ENCODE measurements at places on chromosomes 6 and 20. TPM values are rescaled to one million over a fixed set of nuclear protein-coding genes. Genes with fewer than 3 reads are reported as not detected.

The PHACTR1 gene
- total RNA-seq: 1.4 TPM

The SLC52A3 gene
- not detected for total RNA-seq

The RNF114 gene
- total RNA-seq: 105 TPM

The ZNF165 gene
- 0.77 TPM for total RNA-seq

The NFATC2 gene
- not detected for total RNA-seq

The HRH3 gene
- not detected for total RNA-seq

The GTSF1L gene
- not detected for total RNA-seq

The SLC17A3 gene
- total RNA-seq: not detected

The SLC26A8 gene
- total RNA-seq: not detected

The NOX3 gene
- total RNA-seq: not detected

The ATXN1 gene
- 34.2 TPM for total RNA-seq

The CTAGE9 gene
- total RNA-seq: not detected

The TMEM170B gene
- total RNA-seq: 4.4 TPM

The DNAH8 gene
- 0.12 TPM for total RNA-seq

The WFDC12 gene
- not detected for total RNA-seq

The SRSF3 gene
- 291 TPM for total RNA-seq

The SMIM13 gene
- total RNA-seq: 7.2 TPM

The ATP6V1G2 gene
- 2.0 TPM for total RNA-seq

The BPIFB6 gene
- not detected for total RNA-seq

The LHFPL5 gene
- total RNA-seq: not detected

The XKR7 gene
- not detected for total RNA-seq

The FAM50B gene
- 9.5 TPM for total RNA-seq

The EDN1 gene
- total RNA-seq: 1.3 TPM

The RAET1L gene
- not detected for total RNA-seq

The TMEM217 gene
- 1.6 TPM for total RNA-seq

The MATN4 gene
- total RNA-seq: 0.11 TPM

The EZR gene
- 135 TPM for total RNA-seq

The BPIFB2 gene
- not detected for total RNA-seq

The APCDD1L gene
- total RNA-seq: 11.0 TPM

The TGM6 gene
- not detected for total RNA-seq

The SLC13A3 gene
- total RNA-seq: 3.1 TPM

The MAS1 gene
- total RNA-seq: not detected

The TSBP1 gene
- not detected for total RNA-seq

The MANEA gene
- 12.9 TPM for total RNA-seq

The HM13 gene
- 60.9 TPM for total RNA-seq

Data from uterine smooth muscle cell (primary cell).